ENCODE measurements at places on chromosomes 6 and 20. TPM values are rescaled to one million over a fixed set of nuclear protein-coding genes. Genes with fewer than 3 reads are reported as not detected.

Gene MDFI
- 4.0 TPM for total RNA-seq

Gene CRISP1
- not detected for total RNA-seq

Gene TBXT
- total RNA-seq = not detected

Gene THBS2
- 121 TPM for total RNA-seq

Gene SLC4A11
- 1.2 TPM for total RNA-seq

Gene PRDM13
- not detected for total RNA-seq

Gene RNF182
- total RNA-seq = 0.13 TPM

Gene HRH3
- not detected for total RNA-seq

Gene DTD1
- total RNA-seq = 70.0 TPM

Gene ZNF334
- total RNA-seq = 6.9 TPM

Gene ARMC2
- 2.8 TPM for total RNA-seq

Gene ETV7
- total RNA-seq = 6.7 TPM

Gene SMIM26
- 63.0 TPM for total RNA-seq

Gene CUL9
- total RNA-seq = 28.0 TPM

Gene DEFB127
- total RNA-seq = not detected

Gene SLC35D3
- not detected for total RNA-seq

Gene TREM1
- total RNA-seq = 0.65 TPM

Gene CLDN20
- not detected for total RNA-seq

Gene SLC22A7
- total RNA-seq = not detected

Gene TMC2
- not detected for total RNA-seq

Gene POM121L2
- not detected for total RNA-seq

Gene PPP1R18
- 67.2 TPM for total RNA-seq

Gene NKX2-4
- total RNA-seq = not detected

Gene GJA10
- total RNA-seq = not detected

Gene RCAN2
- total RNA-seq = 2.1 TPM

Gene DDO
- 4.9 TPM for total RNA-seq

Gene TRIM10
- total RNA-seq = not detected

Gene MICAL1
- total RNA-seq = 45.2 TPM

Gene MAFB
- 32.9 TPM for total RNA-seq

Gene ISM1
- 32.1 TPM for total RNA-seq

Gene NCOA6
- total RNA-seq = 8.5 TPM

Gene PRRT1
- 0.54 TPM for total RNA-seq

Gene UNC5CL
- 0.26 TPM for total RNA-seq

Gene AKAP12
- 207 TPM for total RNA-seq

Gene BLTP3A
- total RNA-seq = 11.2 TPM

Gene GGTLC1
- not detected for total RNA-seq
